Mesendoderm (in vitro differentiated cells): ENCODE measurements at places on chromosomes 4 and X.
A peak's percentile ranks its signal among the peaks of the same experiment; 100 is the strongest.

DNA sequence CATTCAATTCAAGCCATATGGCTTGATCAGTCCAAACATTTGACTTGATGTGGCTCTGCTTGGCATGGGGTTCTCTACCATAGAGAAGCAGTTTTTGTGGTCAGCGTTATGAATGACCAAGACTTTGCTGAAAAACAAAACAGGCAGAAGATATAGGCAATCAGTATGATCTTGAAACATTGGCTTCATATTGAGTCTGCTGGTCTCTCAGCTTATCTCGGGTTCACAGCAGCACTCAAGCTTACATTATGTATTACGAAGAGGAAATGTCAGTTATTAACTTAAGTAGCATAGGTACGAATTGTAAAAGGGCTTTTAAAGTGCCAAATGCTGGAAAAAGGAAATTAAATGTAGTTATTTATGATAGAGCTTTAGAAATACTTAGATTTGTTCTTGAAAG is 99.0 kb downstream of the AFF2 start:
- no peak for DNase-seq

GRCh38 chrX:43817444-43817843 is 64.8 kb downstream of the MAOB start:
- DNase-seq = no peak

DNA sequence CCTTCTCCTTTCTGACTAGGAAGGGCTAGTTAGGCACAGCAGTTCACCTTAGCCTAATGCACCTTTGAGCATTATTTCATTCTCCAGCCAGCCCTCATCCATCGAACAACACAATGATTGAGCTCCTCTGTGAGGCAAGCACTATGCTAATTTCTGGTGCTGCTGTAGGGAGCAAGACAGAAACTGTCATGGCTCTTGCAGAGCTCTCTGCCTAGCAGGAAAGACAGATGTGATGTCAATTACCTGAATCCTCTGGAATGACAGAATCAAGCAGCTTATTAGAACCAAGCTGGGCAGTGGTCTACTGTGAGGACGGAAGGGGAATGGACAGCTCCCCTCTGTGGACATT is 256.1 kb upstream of the NOCT start:
- DNase-seq = peak; percentile 7

DNA sequence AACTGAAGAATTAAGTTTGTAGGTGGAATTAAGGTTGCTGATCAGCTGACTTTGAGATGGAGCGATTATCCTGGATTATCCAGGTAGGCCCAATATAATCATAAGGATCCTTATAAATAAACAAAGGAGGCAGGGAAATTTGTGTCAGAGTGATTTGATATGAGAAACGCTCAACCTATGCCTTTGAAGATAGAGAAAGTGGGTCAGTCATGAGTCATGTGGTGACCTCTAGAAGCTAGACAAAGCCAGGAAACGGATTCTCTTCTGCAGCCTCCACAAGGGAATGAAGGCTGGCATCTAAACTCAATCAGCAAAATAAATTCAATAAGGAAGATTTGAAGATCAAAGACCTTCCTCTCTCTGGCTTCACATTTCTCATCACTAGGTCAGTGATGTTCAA is 41.5 kb upstream of the SMIM10 start:
- DNase-seq = peak; percentile 32

- DNase-seq = no peak
Observed at GRCh38 chrX:23292354-23292987, 42.2 kb upstream of the PTCHD1 start.

GRCh38 chr4:181008164-181008563 is 1235.0 kb upstream of the TENM3 start:
- no peak for DNase-seq

DNA sequence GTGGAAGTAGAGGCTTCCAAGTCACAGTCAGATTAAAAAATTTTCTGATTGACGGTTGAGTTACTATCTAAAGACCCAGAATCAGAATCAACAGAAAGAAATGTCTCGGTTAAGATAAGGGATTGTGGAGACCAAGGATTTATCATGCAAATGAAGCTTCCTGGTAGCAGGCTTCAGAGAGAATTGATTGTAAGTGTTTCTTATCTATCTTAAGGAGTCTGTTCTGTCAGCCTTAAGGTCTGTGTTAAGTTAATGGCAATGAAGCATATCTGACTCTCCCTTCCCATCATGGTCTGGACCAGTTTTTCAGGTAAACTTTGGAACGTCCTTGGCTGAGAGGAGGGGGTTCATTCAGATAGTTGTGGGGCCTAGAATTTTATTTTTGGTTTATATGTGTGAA is 780.2 kb downstream of the FAM133A start:
- peak; percentile 86 for DNase-seq

DNA sequence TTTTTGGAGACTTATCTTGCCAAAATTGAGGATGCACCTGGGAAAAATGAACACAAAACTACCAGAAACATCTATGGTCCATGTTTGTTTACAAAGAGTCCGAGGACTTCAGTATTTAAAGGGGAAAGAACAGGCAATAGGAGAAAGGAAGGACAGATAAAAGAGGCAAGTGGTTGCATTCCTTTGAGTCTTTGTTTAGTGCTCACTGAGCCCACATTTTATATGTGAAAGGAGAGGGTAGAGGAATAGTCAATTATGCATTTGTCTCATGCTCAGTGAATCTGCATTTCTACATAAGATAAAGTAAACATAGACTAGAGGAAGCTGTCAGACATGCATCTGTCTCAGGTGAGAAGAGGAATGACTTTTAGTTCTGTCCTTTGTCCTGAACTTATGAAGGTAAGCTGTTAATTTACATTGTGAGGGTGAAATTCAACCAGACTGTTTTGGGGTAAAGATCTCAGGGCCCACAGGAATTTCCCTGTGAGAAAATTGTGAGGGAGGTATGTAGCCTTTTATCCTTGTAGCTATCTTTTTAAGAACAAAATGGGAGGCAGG is 4.5 kb downstream of the DMP1 start:
- peak; percentile 47 for DNase-seq

- no peak for DNase-seq
Observed at GRCh38 chr4:123163501-123163900, 233.1 kb upstream of the SPRY1 start.

GRCh38 chrX:128816919-128817318 is 706.4 kb downstream of the SMARCA1 start:
- DNase-seq = peak; percentile 51

GRCh38 chr4:16636912-16637630 is 261.4 kb downstream of the LDB2 start:
- DNase-seq = peak; percentile 23

GRCh38 chrX:5753291-5753690 is 475.4 kb downstream of the NLGN4X start:
- DNase-seq = no peak

DNA sequence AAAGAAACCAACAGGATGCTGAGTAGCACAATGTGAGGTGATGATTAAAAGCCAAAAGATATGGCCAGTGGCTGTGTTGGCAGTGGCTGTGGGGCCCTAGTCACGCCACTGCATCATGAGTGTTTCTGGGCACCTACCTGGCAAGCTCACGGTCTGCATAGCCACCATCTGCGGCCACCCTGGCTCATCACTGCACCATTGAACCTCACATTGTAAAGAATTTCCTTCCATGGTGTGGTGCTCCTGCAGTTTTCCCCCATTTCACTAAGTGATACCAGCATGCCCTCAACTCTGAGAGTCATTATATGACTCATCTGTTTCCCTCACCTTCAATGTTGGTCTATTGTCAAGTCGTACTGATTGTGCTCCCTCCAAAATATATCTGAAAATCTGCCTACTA is 45.5 kb upstream of the CLNK start:
- no peak for DNase-seq

- no peak for DNase-seq
Observed at GRCh38 chr4:114597410-114598115, 1.0 kb upstream of the UGT8 start.

- peak; percentile 46 for DNase-seq
Observed at GRCh38 chr4:15482842-15483241, 13.2 kb downstream of the CC2D2A start.

DNA sequence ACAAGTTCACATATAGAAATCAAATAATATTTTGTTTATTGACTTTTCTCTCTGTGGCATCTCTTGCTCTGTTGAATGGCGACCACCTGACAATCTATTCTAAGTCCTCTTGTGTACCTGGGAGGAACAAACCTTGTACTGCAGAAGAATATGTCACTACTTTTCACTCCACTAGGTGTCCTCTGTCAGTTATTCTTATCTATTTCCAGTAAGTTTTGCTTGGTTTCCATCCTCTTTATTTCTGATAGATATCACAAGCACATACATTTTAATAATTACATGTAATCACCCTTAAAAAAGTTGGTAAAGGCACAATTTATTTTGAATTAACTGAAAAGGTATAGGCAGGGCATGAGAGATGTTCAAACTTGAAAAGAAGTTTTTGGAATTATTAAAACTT is 238.4 kb downstream of the SNCA start:
- DNase-seq = peak; percentile 48

- DNase-seq = peak; percentile 38
Observed at GRCh38 chrX:46686003-46686645, 72.8 kb downstream of the SLC9A7 start.

DNA sequence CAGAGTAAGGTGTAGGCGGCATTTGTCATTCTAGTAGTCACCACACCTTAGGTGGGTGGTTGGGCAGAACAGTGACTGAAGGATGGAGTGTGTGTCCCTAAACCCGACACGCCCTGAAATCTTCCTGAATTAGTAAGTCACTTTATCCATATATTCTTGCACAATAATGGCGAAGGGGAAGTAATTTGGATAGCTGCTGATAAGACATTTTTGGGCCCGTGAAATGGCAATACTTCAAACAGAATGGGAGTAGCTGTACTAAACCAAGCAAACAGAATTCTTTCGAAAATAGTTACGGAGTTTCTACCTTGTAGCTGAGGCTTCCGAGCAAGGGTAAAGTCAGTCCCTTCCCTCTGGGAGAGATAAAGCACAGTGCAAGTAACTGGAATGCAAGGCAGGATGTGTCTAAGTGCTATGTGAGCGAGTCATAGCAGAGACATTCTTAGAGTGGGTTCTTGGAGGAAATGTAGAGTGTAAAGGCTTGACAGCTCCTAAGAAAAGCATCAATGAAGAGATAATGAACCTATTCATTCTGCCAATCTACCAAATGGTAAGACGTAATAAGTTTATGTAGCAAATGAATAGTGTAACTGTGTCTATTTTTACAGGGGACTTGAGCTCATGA is 72.8 kb downstream of the CLCN5 start:
- DNase-seq = peak; percentile 86

DNA sequence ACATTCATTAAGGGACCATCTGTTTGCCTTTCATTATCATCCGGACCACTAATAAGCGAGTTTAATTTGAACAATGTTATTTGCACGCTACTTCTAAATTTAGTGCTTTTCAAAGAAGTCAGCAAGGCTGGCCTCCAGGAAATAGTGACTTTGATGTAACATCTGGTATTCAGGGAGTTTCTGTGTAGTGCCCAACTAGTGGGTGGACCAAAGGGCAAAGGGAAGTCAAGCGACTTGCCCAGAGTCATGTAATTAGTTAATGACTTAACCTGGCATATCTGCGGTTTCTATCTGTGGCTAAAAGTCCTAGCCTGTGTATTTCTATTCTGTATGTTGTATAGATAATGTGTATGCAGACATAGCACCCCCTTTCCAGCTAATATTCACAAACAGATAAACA is 56.3 kb upstream of the LCORL start:
- no peak for DNase-seq

DNA sequence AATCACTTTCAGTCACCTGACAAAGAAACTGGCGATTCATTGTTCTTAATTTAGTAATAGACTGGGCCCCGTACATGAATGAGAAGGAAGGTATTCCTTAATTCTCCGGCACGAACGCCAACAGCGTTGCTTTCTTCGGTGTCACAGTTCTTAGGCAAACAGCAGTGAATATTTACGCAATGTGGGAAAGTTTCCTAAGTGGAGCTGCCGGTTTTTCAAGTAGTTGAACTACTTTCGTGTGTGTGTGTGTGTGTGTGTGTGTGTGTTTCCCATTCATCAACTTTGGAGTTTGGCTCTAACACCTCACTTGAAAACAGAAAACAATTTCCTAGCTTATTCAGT is 651 bp downstream of the NXT2 start:
- no peak for DNase-seq

GRCh38 chr4:102598086-102598761 is 97.1 kb downstream of the NFKB1 start:
- no peak for DNase-seq

- no peak for DNase-seq
Observed at GRCh38 chr4:85246055-85246454, 228.9 kb upstream of the ARHGAP24 start.

- DNase-seq = peak; percentile 4
Observed at GRCh38 chrX:109863811-109864210, 130.8 kb upstream of the ACSL4 start.
